ENCODE measurements at places on chromosomes 7 and 10. TPM values are rescaled to one million over a fixed set of nuclear protein-coding genes. Genes with fewer than 3 reads are reported as not detected.

- DNase-seq = no peak
- H3K4me3 ChIP-seq = no peak overlapping the region
- peaks cover 3% of the 10 kb centered on the region for H3K4me1 ChIP-seq
- no peaks in the 10 kb centered on the region for H3K36me3 ChIP-seq
- no peak overlapping the region for H3K27ac ChIP-seq
- no peaks in the 10 kb centered on the region for H3K27me3 ChIP-seq
Measured at GRCh38 chr7:80231707-80232106, 97.1 kb downstream of the GNAI1 start.

Gene COL1A2
- total RNA-seq = 83.4 TPM

- H3K4me1 ChIP-seq = no peaks in the 10 kb centered on the region
- H3K4me3 ChIP-seq = no peak overlapping the region
- H3K27ac ChIP-seq = no peak overlapping the region
- no peak for DNase-seq
Measured at GRCh38 chr7:23100697-23101096, 4.9 kb upstream of the KLHL7 start.

DNA sequence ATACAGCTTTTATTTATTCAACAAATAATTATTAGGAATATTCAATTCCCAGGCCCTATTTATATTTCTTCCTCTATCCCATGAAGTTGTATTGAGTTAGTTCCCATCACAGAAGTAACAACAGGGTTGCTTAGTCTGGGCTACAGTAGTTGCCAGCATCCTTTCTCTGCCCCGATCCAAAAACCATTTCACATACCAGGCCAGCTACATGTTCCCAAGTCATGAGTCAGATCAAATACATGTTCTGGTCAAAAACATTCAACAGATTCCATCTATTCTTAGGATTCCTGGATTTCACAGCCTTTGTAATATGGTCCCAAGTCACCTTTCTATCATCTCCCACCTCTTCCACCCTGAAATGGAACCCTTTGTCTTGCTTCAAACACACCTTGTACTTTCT lies 91.6 kb downstream of the RAB11FIP2 start:
- no peak overlapping the region for H3K27ac ChIP-seq
- no peaks in the 10 kb centered on the region for H3K4me1 ChIP-seq
- no peaks in the 10 kb centered on the region for H3K27me3 ChIP-seq
- DNase-seq = no peak
- no peaks in the 10 kb centered on the region for H3K36me3 ChIP-seq

DNA sequence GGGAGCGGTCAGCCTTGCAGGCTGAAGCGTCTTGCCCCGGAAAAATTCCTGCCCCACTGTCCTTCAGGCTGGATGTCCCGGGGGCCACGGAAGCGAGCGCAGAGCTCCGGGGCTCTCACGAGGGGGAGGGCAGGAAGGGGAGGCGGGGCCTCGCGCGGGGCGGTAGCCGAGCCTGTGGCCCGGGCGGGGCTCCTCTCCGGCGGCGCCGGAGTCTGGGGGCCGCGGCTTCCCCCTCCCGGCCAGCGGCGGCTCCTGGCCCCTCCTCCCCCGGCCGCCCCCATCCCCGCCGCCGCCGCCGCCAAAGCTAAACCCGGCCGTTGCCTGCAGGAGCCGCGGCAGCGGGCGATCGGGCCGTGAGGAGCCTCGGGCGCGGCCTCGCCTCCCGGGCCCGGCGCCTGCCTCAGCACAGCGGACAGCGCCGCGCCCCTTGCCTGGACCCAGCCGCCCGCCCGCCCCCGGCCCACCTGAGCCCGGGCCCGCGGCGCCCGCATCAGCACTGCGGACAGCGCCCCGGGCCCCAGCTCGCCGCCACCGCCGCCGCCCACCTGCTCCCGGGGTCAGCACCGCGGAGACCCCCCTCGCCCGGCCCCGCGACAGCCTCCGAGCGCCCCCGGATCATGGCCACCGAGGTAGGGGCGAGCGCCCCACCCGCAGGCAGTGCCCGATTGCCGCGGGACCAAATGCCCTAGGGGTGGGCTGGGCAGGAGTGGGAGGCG lies at the start of gene GOLGA7B:
TSS of gene GOLGA7B (plus strand) at position 157 of the 716 bp plus-strand sequence. CDS start at position 618, 461 bp downstream.
- peaks cover 15% of the 10 kb centered on the region for H3K4me1 ChIP-seq
- H3K36me3 ChIP-seq = no peaks in the 10 kb centered on the region
- peak within 1 kb of the TSS; percentile 53 for H3K4me3 ChIP-seq
- no peak for DNase-seq
